T-helper 17 cell (primary cell): ENCODE measurements at places on chromosomes 1 and 21.

DNA sequence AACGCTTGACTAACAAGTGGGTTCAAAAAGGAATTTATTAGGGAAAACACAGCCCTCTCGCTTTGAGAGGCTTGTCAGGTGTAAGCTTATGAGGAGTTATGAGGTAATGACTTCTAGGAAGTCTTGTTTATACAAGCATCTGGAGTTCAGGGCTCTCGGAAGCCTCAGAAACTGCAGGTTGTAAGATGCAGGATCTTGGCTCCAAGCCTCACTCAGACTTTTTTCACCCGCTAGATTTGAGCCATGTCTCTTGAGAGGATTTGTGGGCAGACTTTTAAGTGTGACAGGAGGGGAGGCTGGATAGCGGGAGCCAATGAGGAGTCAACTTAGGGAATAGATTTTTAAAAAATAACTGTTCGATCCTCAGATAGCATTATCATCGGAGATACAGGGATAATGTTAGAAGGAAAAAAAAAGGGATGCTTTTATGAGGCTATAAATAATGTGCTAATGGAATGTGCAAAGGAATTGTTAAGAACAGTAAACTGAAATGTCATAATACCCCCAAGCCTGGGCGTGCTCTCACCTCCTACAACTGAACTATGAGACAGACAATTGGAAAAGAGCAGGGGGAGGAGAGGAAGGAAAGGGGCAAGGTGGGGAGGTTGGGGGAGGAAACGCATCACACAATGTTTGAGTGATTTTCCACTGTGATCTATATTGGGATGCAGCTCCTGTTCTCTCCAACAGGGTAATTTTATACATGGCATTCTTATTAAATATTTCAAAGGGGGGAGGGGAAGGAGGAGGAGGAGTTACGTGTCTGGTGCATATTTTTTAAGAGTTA lies 107.4 kb upstream of the ESRRG start:
- no peaks in the 10 kb centered on the region for H3K4me1 ChIP-seq
- no peaks in the 10 kb centered on the region for H3K36me3 ChIP-seq
- DNase-seq: no peak
- no peaks in the 10 kb centered on the region for H3K27me3 ChIP-seq
- H3K4me3 ChIP-seq: no peak overlapping the region

GRCh38 chr1:97505289-97505688 lies 415.5 kb downstream of the DPYD start:
- peaks cover 16% of the 10 kb centered on the region for H3K36me3 ChIP-seq
- DNase-seq: no peak
- no peak overlapping the region for H3K4me3 ChIP-seq
- no peak overlapping the region for H3K27ac ChIP-seq
- peaks cover 2% of the 10 kb centered on the region for H3K4me1 ChIP-seq

DNA sequence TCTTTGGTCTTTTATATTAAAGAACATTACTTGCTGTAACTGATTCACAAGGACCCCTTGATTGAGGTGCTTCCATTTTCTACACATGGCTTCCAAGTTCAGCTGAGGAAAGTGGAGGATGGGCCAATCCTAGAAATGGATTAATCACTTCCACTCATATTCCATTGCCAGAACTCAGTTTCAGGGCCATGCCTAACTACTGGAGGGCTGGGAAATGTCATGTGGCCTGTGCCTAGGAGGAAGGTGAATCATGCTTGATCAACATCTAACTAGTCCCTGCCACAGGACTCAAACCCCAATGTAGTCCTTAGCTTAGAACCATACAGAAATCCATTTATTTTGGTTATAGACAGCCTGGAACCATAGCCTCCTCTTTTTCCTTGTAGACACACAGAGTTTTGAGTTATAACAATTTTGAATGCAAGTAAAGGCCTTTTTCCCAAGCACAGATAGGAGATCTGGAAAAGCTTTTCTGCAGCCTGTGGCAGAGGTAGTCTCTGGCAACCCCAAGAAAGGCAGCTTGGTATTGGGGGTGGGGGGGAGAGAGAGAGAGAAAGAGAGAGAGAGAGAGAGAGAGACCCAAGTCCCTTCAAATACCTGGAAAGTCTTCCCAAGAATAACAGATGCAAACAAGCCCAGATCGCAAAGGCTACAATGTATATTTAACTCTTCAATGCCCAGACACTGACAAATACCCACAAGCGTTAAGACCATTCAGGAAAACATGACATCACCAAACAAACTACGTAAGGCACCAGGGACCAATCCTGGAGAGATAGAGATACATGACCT lies 12.5 kb downstream of the MAST2 start:
- no peak overlapping the region for H3K27ac ChIP-seq
- no peak overlapping the region for H3K4me3 ChIP-seq
- DNase-seq: no peak
- peaks cover 3% of the 10 kb centered on the region for H3K4me1 ChIP-seq
- no peaks in the 10 kb centered on the region for H3K36me3 ChIP-seq

DNA sequence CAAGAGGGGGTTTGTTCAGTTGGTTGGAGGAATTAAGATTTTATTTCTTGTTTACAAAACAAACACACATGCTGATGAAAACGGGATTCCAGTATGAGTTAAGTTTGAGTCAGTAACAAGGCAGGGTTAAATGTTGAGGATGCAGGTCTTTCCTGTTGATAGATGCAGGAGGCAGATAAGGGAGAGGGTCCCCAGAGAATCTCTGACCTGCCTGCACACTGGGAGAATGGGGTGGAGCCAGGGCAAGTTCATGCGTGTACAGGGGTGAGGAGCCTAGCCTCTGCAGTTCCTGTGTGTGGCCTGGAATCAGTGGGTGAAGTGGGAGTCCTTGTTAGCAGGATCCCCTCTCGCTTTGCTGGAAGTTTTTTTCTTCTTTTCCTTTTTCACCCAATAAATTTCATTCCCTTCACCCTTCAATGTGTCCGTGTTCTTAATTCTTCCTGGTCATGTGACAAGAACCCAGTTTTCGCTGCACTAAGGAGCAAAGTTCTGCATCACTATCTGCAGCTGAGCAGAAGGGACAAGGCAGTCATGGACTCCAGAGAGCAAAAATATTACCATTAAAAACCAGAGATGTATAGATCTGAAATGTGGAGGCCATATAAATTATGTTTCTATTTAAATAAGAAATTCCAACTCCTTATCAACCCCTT lies 69.9 kb upstream of the MARK1 start:
- H3K4me1 ChIP-seq: peaks cover 2% of the 10 kb centered on the region
- H3K27me3 ChIP-seq: peaks cover 25% of the 10 kb centered on the region
- H3K27ac ChIP-seq: no peak overlapping the region
- no peaks in the 10 kb centered on the region for H3K36me3 ChIP-seq
- DNase-seq: no peak

DNA sequence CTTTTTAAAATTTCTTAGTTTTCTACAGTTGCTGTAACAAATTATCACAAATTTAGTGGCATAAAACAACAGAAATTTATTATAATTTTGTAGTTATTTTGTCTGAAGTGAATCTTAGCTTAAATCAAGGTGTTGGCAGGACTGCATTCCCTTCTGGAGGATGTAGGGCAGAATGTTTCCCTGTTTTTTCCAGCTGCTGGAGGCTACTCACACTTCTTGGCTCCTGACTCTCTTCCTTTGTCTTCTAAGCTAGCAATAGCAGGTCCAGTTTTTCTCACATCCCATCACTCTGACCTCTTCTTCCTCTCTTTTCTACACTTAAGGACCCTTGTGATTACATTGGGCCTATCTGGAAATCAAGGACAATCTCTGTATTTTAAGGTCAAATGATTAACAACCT lies 84.1 kb downstream of the PKN2 start:
- peak overlapping the region; percentile 43 for H3K27ac ChIP-seq
- peaks cover 16% of the 10 kb centered on the region for H3K4me1 ChIP-seq
- H3K4me3 ChIP-seq: no peak overlapping the region
- no peaks in the 10 kb centered on the region for H3K27me3 ChIP-seq
- no peak for DNase-seq
- peaks cover 6% of the 10 kb centered on the region for H3K36me3 ChIP-seq

GRCh38 chr1:238653693-238654321 lies 732.6 kb upstream of the CHRM3 start:
- no peak overlapping the region for H3K4me3 ChIP-seq
- no peaks in the 10 kb centered on the region for H3K27me3 ChIP-seq
- no peaks in the 10 kb centered on the region for H3K36me3 ChIP-seq
- H3K27ac ChIP-seq: no peak overlapping the region

GRCh38 chr1:180237869-180238476 lies 7.9 kb downstream of the LHX4 start:
- DNase-seq: no peak
- peaks cover 13% of the 10 kb centered on the region for H3K4me1 ChIP-seq
- no peak overlapping the region for H3K4me3 ChIP-seq

DNA sequence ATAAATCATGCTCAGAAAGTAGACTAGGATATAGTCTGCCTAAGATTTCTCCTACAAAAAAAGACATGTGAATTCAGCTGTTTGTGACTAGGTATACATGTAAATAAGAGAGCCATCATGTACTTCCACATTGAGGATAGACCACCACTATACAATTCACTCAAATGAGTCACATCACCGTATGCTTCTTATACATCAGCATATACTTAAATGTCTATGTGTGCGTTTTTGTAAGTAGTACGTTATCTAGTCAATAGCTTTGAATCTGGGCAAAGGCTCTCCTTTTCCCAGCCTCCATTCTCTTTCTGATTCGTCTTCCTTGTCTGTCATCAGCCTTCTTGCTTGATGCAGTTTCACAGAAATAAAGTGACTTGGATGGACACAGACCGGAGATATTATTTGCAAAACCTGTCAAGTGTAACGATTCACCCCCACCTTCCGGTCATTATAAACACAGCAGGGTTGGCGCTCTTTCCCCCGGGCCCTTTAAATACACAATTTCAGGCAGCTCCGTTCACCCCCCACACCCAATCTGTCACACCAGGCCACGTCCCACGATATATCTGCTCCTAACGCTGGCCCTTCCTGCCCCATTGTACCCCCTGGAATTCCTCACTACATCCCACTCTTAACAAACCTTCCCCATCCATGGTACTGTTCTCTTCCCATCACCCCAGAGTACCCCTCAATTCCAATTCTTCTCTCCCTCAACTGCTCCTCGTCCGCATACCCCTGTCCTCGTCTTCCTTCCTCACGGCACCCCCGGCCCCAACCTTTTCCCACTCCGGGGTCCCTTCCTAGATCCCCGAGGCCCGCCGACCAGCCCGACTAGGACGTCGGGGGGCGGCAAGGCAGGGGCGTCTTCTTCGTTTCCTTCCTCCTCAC lies 636 bp downstream of the VAMP4 start:
- H3K4me3 ChIP-seq: peak overlapping the region; percentile 99
- H3K27me3 ChIP-seq: no peaks in the 10 kb centered on the region

- no peak overlapping the region for H3K27ac ChIP-seq
- no peaks in the 10 kb centered on the region for H3K4me1 ChIP-seq
- no peak for DNase-seq
- H3K27me3 ChIP-seq: no peaks in the 10 kb centered on the region
- H3K4me3 ChIP-seq: no peak overlapping the region
- no peaks in the 10 kb centered on the region for H3K36me3 ChIP-seq
These were observed 65.2 kb upstream of the ST6GALNAC5 start for GRCh38 chr1:76802094-76802493.

GRCh38 chr1:207298186-207298585 lies 23.3 kb upstream of the CD55 start:
- no peak overlapping the region for H3K4me3 ChIP-seq
- no peaks in the 10 kb centered on the region for H3K4me1 ChIP-seq
- H3K27me3 ChIP-seq: peaks cover 12% of the 10 kb centered on the region
- H3K36me3 ChIP-seq: no peaks in the 10 kb centered on the region
- no peak overlapping the region for H3K27ac ChIP-seq

DNA sequence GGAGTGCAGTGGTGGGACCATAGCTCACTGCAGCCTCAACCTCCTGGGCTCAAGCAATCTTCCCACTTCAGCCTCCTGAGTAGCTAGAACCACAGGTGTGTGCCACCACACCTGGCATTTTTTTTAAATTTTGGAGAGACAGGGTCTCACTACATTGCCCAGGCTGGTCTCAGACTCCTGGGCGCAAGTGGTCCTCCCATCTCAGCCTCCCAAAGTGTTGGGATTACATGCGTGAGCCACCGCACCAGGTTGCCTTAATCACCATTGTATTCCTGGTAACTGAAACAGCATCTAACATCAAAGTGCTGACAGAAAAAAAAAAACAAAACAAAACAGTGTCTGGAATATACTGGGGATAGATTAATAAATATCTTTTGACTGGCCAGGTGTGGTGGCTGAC lies 18.2 kb downstream of the RPL5 start:
- peaks cover 10% of the 10 kb centered on the region for H3K36me3 ChIP-seq
- H3K27ac ChIP-seq: no peak overlapping the region
- H3K4me3 ChIP-seq: no peak overlapping the region
- no peaks in the 10 kb centered on the region for H3K27me3 ChIP-seq
- peaks cover 18% of the 10 kb centered on the region for H3K4me1 ChIP-seq
- no peak for DNase-seq

GRCh38 chr1:223225061-223225460 lies 82.0 kb upstream of the TLR5 start:
- peaks cover 8% of the 10 kb centered on the region for H3K4me1 ChIP-seq
- DNase-seq: no peak
- H3K4me3 ChIP-seq: no peak overlapping the region
- no peak overlapping the region for H3K27ac ChIP-seq

GRCh38 chr1:212302745-212303383 lies 17.7 kb downstream of the PPP2R5A start:
- H3K36me3 ChIP-seq: peaks cover 2% of the 10 kb centered on the region
- no peak overlapping the region for H3K27ac ChIP-seq
- no peaks in the 10 kb centered on the region for H3K27me3 ChIP-seq
- no peak overlapping the region for H3K4me3 ChIP-seq
- peaks cover 41% of the 10 kb centered on the region for H3K4me1 ChIP-seq

DNA sequence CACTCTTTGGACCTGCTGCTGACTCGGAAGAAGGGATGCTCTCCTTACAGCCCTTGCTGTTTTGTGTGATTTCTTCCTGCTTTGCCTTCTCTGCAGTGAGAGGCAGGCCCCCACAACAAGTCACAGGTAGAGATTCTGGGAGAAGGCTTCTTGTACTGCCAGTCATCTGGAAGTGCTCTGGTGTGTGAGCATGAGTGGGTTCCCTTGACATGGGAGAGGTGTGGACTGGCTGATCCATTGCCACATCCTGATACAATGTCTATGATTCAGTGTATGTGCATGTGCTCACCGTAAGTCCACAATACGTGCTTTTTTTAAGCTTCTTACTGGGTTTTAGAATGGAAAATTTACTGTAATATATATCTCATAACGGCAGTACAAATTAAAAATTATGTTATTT lies 46.0 kb upstream of the PLA2G4A start:
- no peaks in the 10 kb centered on the region for H3K4me1 ChIP-seq
- no peak overlapping the region for H3K27ac ChIP-seq
- DNase-seq: no peak
- H3K27me3 ChIP-seq: peaks cover 9% of the 10 kb centered on the region

DNA sequence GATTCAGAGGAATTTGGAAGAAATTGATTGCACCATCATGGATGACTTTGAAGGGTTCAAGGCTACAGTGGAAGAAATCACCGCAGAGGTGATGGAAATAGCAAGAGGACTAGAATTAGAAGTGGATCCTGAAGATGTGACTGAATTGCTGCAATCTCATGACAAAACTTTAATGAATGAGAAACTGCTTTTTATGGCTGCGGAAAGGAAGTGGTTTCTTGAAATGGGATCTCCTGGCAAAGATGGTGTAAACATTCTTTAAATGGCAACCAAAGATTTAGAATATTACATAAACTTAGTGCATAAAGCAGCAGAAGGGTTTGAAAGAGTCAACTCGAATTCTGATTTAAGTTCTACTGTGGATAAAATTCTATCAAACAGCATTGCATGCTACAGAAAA lies 698.6 kb downstream of the PLA2G4A start:
- no peaks in the 10 kb centered on the region for H3K27me3 ChIP-seq
- H3K27ac ChIP-seq: no peak overlapping the region
- H3K4me3 ChIP-seq: no peak overlapping the region
- DNase-seq: no peak
- no peaks in the 10 kb centered on the region for H3K4me1 ChIP-seq
- H3K36me3 ChIP-seq: no peaks in the 10 kb centered on the region
